ENCODE measurements at places on chromosomes 7 and 10. TPM values are rescaled to one million over a fixed set of nuclear protein-coding genes. Genes with fewer than 3 reads are reported as not detected.

Gene MEIG1
- 0.75 TPM for total RNA-seq

Gene HDAC9
- 0.55 TPM for total RNA-seq

Gene LRIT1
- total RNA-seq = not detected

GRCh38 chr10:12208460-12208859, 12.5 kb downstream of the CDC123 start:
- DNase-seq = no peak

- DNase-seq = no peak
Measured at GRCh38 chr10:118072840-118073239, 26.1 kb upstream of the RAB11FIP2 start.

DNA sequence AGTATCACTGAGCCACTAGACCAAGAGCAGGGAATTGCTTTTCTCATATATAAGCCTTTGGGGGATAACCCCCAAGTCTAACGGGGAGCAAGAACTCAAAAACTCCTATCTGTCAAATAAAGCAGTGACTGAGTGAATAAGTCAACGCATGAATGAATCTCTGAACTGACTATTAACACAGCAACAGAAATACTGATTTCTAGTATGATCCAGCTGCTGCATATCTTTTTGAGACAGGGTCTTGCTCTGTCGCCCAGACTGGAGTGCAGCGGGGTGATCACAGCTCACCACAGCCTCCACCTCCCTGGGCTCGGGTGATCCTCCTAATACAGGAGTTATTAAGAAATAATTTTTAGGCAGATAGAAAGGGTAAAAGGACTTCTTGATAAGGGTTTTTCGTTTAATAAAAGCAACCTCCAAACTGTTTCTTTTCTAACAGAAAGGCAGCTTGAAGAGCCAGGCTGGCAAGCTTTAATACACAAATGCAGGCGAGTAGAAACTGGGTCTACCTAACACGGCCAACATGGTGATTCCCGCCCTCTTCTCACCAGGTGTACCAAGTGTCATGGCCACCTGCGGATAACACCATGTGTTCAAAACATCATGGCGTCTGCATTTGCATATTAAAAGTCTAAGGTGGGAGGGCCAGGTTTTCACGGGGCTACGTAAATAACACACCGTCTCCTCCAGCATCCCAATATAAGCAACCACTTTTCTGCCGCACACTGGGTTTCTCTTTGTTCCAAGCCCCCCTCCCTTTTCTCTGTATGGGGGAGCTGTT, 631.9 kb downstream of the PARD3 start:
- no peak for DNase-seq

- DNase-seq = no peak
Measured at GRCh38 chr10:124357561-124357885, 61.2 kb downstream of the OAT start.

Measured in activated CD4-positive, alpha-beta memory T cell treated with anti-CD3 and anti-CD28 coated beads, Interleukin-2, amount 10 ng/mL, durations not matched to agents 7 days and 5 days (primary cell).